ENCODE measurements at places on chromosomes 1 and 21.

DNA sequence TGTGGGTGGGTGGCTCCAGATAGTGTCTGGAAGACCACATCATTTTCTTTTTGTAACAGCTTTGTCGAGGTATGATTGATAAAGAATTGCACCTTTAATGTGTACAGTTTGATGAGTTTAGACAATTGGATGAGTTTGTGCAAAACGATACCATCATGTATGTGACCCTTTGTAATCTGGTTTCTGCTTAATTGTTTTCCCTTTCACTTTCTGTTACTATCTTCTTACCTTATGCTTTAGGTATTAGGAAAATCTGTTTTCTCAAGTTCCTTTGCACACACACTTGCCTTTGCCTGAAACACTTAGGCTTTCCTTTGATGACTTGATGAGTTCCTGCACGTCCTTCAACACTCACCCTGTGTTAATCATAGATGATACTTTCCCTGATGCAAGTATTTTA lies 6.8 kb downstream of the OR10Z1 start:
- H3K27ac ChIP-seq = no peak overlapping the region
- DNase-seq = no peak
- H3K4me3 ChIP-seq = no peak overlapping the region
- no peaks in the 10 kb centered on the region for H3K36me3 ChIP-seq
- H3K27me3 ChIP-seq = no peaks in the 10 kb centered on the region

GRCh38 chr1:54460861-54461387 lies 54.7 kb upstream of the SSBP3 start:
- no peak overlapping the region for H3K4me3 ChIP-seq
- H3K27ac ChIP-seq = no peak overlapping the region
- peaks cover 32% of the 10 kb centered on the region for H3K4me1 ChIP-seq

GRCh38 chr1:9573723-9574122 lies 15.0 kb upstream of the TMEM201 start:
- no peak overlapping the region for H3K4me3 ChIP-seq
- H3K27me3 ChIP-seq = no peaks in the 10 kb centered on the region
- H3K36me3 ChIP-seq = peaks cover 51% of the 10 kb centered on the region
- DNase-seq = peak; percentile 30
- no peak overlapping the region for H3K27ac ChIP-seq
- H3K4me1 ChIP-seq = no peaks in the 10 kb centered on the region

GRCh38 chr1:43651902-43652301 lies 2.0 kb downstream of the KDM4A start:
- peak overlapping the region; percentile 80 for H3K4me3 ChIP-seq
- H3K36me3 ChIP-seq = peaks cover 39% of the 10 kb centered on the region
- DNase-seq = peak; percentile 17
- H3K27me3 ChIP-seq = no peaks in the 10 kb centered on the region
- peaks cover 16% of the 10 kb centered on the region for H3K4me1 ChIP-seq
- peak overlapping the region; percentile 95 for H3K27ac ChIP-seq

- no peak for DNase-seq
- peaks cover 14% of the 10 kb centered on the region for H3K4me1 ChIP-seq
- peak overlapping the region; percentile 13 for H3K27ac ChIP-seq
These were observed 40.7 kb downstream of the COQ8A start for GRCh38 chr1:226980565-226981385.

- H3K27me3 ChIP-seq = no peaks in the 10 kb centered on the region
- no peak for DNase-seq
- peaks cover 4% of the 10 kb centered on the region for H3K4me1 ChIP-seq
- no peaks in the 10 kb centered on the region for H3K36me3 ChIP-seq
- no peak overlapping the region for H3K27ac ChIP-seq
These were observed 482.0 kb downstream of the SETD4 start for GRCh38 chr21:35578347-35578782.

DNA sequence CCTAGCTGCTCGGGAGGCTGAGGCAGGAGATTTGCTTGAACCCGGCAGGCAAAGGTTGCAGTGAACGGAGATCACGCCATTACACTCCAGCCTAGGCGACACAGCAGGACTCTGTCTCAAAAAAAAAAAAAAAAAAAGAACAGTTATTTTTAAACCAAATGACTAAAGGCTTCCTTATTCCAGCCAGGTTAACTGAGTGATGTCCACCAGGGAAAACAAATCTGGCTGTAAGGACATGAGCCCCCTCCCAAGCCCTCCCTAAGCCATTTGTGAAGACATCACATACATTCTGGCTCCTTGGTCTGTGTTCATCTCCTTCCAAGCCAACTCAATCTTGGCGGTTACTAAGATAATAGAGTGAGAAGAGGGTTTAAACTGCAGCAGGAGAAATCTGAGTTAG lies 8.2 kb downstream of the TMCC2 start:
- no peak overlapping the region for H3K27ac ChIP-seq
- no peak for DNase-seq
- no peaks in the 10 kb centered on the region for H3K36me3 ChIP-seq
- H3K27me3 ChIP-seq = no peaks in the 10 kb centered on the region
- H3K4me1 ChIP-seq = peaks cover 8% of the 10 kb centered on the region
- H3K4me3 ChIP-seq = no peak overlapping the region

DNA sequence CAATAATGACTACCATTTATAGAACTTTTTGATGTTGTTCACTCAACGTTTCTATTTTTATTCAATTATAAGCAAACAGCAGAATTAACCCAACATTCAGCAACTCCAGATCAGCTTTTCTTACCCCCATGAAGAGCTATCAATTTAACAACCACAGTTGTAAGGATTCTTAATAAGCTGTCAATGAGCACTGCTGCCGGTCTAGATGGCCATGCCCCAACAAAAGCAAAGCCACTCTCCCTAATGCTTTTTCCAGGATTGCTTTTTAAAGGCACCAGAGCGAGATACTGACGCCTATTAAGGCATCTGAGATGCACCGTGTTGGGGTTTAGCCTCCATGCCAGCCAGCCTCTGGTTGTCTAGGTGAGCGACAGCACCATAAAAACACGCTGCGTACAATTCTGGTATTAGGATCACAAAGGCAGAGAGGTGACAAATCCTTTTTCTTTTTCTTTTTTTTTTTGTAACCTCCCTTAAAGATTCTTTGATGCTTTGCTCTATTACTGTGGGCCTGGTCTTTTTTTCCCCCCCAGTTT lies 39.5 kb downstream of the PTPRC start:
- no peaks in the 10 kb centered on the region for H3K36me3 ChIP-seq
- H3K4me1 ChIP-seq = peaks cover 11% of the 10 kb centered on the region
- no peaks in the 10 kb centered on the region for H3K27me3 ChIP-seq

- H3K4me1 ChIP-seq = peaks cover 9% of the 10 kb centered on the region
- no peaks in the 10 kb centered on the region for H3K27me3 ChIP-seq
- no peak overlapping the region for H3K27ac ChIP-seq
- no peaks in the 10 kb centered on the region for H3K36me3 ChIP-seq
- no peak overlapping the region for H3K4me3 ChIP-seq
These were observed 49.1 kb upstream of the IFNLR1 start for GRCh38 chr1:24235921-24236788.

GRCh38 chr21:45791562-45792418 lies 148.3 kb downstream of the PCBP3 start:
- no peaks in the 10 kb centered on the region for H3K4me1 ChIP-seq
- DNase-seq = no peak
- H3K27me3 ChIP-seq = no peaks in the 10 kb centered on the region
- H3K36me3 ChIP-seq = no peaks in the 10 kb centered on the region
- no peak overlapping the region for H3K27ac ChIP-seq
- no peak overlapping the region for H3K4me3 ChIP-seq

Measured in stomach (tissue), 19 donors.